ENCODE measurements at places on chromosomes 3 and 15.

DNA sequence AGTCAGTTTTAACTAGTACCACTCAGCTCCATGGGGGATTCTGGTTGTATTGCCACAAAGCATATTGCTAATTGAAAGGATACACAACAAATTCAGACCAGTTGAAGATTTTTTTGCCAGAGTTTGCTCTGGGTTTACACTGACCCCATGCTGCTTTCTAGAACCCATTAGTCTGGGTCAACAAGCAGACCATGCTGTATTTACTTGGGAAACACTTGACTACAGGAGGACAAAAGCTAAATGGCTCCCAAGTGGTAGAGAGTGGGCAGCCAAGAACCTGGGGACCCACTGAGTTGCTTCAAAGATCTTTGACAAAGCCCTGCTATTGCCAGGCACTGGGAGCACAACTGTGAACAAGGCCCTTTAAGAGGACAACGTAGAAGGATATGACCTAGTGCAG is 86.8 kb upstream of the PSMD6 start:
- DNase-seq: no peak

DNA sequence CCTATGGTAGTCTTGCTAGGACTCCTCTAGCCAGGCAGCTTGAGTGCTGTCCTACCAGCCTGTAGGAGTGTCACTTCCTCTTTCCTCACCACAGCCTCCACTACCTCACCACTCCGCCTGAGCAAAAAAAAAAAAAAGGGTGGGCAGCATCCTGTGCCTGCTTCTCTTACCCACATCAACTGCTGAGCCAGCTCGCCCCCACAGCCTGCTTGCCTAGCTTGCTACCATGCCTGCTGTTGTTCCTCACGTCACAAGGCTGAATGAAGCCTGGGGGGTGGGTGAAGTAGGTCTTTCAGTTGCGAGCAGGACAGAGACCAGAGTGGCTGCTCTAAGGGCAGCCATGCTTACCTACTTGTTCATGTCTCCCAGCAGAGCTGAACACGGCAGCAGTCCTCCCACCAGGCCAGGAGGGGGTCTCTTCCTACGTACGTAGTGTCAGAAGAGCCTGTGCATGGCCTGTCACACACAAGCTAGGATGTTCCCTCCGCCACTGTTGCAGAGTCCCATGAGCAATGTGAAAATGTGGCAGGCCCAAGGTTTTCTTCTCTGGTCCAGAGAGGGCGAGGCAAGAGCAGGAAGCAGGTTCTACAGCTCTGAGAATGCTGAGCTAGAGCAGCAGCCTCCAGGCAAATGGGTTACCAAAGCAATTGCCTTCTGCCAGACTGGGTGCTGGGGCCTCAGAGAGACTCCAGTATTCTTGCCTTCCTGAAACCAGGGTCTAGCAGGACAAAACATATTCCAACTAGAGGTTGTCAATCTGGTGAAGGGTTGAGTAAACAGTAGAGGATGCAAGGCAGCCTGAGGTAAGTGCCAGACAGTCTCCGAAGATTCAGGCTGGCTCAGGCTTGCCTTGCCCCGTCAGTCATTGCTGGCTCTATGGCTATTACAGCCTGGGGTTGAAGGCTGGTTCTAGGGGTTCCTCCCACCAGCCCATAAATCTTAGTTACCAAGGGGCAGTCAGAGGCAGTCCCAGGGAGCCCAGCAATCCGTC is 8.1 kb downstream of the PPM1M start:
- DNase-seq: no peak

- no peak for DNase-seq
These were observed 90.8 kb upstream of the FGF12 start for GRCh38 chr3:192818126-192818525.

DNA sequence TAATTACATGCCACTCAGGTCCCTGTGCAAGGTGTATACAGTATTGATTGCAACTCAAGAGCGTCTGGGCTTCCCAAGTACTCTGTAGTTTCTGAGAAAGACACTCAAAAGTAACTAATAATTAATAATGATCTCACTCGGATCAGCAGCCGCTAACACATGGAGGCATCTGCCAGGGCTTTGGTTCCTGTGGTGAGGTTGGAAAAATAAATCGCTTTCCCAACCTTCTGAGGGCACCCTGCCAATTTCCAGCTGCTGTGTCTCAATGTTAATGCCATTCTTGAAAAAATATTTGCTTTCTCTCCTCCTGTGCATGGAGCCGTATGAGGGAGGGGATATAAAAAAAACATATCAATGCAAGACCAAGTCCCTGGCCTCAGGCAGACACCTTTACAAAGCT is 116.5 kb upstream of the SLC2A2 start:
- peak; percentile 59 for DNase-seq

GRCh38 chr3:127585163-127585812 is 5.2 kb downstream of the TPRA1 start:
- no peak for DNase-seq

DNA sequence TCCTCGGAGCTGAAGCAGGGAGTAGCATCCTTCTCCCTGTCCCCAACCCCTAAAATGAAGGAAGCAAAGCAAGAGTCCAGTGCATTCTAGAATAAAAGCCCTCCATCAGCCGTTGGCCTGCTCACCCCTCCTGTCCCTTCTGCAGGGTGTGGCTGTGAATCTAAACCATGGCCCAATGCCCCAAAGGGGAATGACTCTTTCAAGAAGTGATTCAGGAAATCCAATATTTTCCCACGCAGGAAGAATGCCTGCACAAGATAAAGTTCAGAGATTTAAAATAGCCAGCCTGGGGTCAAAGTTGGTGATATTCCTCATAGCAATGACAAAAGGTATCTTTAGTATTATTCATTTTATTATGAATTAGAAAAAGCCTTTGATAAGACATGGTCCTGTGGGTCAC is 38.5 kb downstream of the SLCO2A1 start:
- DNase-seq: no peak

GRCh38 chr15:41783296-41783695 is 9.0 kb downstream of the MAPKBP1 start:
- no peak for DNase-seq

DNA sequence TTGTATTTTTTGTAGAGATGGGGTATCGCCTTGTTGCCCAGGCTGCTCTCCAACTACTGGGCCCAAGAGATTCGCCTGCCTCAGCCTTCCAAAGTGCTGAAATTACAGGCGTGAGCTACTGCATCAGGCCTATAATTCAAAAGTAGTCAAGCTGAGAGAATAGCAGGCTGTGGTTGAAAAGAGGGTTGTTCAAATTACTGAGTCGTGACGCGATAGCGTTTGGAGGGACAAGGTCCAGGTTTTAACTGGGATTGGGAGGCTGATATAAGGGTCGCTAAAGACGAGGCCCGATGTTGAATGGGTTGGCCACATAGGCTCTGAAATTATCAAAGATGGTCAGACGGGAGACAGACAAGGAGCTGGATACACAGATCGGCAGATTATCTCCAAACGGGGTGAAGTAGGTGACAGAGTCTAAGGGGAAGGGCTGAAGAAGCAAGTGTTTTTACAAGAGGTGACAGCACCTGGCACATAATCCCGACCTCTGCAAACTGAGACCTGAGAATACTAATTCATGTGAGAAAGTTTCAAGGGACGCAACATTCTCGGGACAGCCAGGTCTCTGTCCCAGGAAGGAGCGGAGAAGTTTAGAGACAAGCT is 759 bp upstream of the ARID3B start:
- no peak for DNase-seq

DNA sequence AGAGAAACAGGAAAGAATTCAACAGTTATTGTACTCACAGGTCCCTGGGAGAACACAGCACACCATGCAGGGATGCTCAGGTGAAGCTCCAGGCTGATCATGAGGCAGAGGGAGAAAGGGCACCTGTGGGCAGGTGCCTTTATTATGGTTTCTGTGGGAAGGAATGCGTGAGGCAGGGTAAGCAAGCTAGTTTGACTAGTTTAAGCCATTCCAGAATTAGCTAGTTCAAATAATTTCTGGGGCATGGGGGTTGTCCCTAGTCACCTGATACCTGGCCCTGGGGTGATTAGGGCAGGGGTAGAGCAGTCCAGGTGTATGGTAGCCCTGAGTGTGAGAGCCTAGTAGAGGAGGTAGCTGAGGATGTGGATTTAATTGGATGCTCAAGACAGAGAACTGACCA is 47.9 kb upstream of the DCLK3 start:
- DNase-seq: no peak

DNA sequence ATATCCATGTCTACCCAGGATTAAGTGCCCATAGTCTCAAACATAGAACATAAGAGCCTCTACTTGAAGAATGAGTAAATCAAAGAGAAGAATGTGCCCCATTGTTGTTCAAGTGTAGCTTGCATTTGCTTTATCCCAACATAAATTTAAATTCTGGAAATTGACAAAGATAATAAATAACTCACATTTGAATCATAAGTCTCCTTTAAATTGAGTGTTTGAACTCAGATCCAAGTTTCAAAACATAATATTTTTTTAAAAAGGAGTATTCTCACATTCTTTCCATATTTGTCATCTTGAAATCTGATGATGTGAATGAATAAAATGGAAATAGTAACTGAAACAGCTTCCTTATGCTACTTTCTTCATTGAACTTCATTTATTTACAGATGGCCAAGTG is 135.2 kb downstream of the MECOM start:
- no peak for DNase-seq

GRCh38 chr15:93378558-93378957 is 289.5 kb upstream of the RGMA start:
- DNase-seq: no peak

DNA sequence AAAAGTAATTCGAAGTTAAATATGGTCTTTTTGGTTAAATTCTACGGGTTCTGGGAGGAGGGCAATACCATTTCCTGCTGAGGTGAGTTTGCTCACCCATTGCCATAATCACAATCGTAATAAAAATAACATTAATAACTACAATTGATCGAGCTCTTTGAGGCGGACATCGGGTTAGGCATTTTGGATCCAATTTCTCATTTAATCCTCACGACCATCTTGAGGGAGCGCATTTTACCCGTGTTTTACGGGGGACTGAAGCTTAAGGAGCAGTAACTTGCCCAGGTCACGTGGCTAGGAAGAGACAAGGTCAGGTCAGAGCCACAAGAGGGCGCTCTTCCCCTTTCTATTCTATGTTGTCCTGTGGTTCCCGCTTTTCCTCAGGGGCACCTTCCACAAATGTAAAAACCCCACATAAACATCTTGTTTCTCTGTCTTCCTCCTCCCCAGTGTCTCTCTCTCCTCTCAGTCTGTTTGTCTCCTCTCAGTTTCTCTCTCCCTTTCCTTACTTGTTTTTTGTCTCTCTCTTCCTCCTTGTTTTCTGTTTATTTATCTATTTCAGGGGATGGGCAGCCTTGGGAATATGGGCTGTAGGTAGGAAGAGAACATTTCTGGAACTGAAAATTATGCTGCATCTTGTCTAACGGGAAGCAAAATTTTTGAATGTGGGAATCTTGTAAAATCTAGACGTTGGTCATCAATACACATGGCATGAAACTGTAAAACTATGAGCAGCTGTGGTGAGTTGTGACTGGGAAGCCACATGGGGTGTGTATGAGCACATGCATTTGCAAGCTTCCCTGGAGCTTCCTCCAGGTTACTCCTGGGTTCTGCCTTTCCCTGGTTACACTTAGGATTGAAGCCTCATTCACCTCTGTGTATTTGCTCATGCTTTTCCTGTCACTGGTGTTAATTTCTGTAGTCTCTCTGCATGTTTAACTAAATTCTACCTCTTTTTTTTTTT is 71.0 kb downstream of the SQOR start:
- DNase-seq: peak; percentile 77

GRCh38 chr3:46285931-46286619 is 43.8 kb downstream of the CCR3 start:
- DNase-seq: no peak

GRCh38 chr3:117441851-117442250 is 732.3 kb downstream of the TUSC7 start:
- no peak for DNase-seq

DNA sequence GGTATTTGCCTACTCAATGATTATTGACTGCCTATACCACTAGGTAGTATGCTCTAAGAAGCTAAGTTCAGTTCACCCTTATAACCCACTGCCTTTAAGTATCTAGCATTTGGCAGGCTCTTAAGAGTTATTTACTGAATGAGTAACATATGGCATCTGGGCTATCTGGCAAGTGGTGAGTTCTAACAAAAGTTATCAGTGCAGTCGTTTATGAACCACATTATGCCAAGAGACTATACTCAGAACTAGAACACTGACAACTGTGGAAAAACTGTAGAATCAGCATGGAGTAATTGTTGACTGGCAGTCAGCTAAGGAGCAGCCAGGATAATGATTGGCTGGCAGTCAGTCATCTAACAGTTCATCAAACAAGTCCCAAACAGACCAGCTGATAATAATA is 25.8 kb downstream of the RAF1 start:
- no peak for DNase-seq

DNA sequence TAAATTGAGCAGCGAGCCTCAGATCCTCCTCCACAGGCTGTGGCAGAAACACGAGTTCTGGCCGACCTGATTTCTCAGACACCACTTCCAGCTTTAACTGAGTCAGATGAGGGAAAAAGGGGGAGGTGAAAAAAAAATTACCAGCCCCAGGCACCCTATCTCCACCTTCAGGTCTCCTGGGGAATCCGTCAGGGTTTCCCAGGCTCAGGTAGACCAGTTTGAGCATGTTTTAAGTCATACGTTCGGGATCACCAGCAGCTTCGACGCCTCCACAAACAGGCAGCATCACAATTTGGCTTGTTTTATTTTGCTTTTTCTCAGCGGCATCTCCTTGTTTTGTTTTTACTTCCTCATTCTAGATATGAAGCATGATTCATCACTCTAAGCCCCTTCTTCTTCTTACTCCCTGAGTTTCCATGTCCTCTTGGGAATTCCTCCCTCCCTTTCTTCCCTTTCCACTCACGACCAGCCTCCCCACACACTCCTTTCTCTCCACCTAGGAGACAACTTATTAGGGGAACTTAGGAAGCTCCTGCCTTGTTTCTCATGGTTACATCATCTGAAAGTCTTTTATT is 190.1 kb downstream of the ZNF621 start:
- DNase-seq: no peak

DNA sequence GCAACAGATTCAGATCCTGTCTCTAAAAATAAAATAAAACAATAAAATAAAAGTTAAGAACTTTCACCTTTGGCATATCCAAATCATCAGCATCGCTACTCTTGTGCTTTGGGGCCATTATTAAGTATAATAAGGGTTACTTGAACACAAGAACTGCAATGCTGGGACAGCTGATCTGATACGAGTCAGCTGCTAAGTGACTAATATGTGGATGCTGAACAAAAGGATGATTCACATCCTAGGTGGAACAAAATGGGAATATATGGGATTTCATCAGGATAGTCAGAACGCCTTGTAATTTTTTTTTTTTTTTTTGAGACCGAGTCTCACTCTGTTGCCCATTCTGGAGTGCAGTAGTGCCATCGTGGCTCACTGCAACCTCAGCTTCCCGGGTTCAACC is 29.7 kb downstream of the BUB1B start:
- DNase-seq: peak; percentile 48

GRCh38 chr3:108998436-108998835 is 44.8 kb upstream of the GUCA1C start:
- DNase-seq: no peak

GRCh38 chr15:57752436-57752835 is 45.9 kb downstream of the POLR2M start:
- peak; percentile 10 for DNase-seq

DNA sequence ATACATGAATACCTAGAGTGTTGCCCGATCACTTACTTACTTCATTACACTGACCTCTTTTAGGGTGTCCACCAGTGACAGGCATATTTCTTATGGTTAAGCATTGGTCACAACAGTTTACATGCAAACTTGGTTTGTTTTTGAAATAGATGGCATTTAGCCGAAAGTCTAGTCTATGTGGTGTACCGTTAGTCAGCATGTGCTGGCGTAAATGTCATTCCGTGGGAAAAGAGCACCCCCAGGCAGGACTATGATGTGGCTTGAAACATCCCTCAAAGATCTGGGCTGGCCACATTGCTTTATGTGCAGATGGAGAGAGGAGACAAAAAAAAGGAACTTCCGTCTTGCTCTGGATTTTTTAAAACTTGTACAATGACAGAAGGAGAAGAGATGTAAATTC is 357.0 kb upstream of the ICE2 start:
- DNase-seq: peak; percentile 9

Data from brain microvascular endothelial cell (primary cell).